Activated CD8-positive, alpha-beta T cell treated with anti-CD3 and anti-CD28 coated beads, Interleukin-2, amount 10 ng/mL, durations not matched to agents 7 days and 5 days (primary cell): ENCODE measurements at places on chromosomes 12 and 14.

DNA sequence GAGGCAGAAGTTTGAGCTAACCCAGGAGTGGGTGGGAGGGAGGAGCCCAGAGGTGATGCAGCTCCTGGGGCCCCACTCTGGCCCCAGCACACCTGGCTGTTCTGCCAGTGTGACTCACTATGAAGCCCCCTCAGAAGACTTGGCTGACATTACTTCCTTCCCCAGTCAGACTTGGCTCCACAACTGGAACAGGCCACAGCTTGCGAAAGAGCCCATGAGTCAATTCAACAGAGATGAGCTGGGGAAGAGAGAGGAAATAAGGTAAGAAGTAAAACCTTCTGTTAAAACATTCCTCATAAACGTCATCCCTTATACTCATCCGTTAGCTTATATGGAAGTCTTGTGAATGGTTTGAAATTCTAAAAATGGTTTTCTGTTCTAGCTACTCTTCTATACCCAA lies 245.9 kb downstream of the ADAMTS20 start:
- DNase-seq: no peak

DNA sequence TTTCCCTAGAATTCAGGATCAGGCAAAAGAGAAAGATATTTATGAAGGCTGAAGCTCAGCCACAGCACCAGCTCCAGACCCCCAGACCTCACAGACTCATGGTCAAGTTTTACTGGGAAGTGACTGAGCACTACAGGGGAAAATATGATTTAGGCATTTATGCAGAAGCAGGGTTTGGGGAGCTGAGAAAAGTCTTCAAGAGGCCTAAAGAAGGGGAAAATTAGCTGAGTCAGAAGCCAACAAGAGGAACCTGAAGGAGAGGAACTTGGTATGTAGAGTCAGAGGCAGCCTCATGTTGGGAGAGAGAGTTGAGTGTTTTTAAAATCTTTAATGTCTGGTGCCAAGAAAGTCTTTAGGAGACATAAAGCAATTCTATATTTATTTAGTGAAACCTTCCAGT lies 63.0 kb downstream of the FOS start:
- DNase-seq: no peak

DNA sequence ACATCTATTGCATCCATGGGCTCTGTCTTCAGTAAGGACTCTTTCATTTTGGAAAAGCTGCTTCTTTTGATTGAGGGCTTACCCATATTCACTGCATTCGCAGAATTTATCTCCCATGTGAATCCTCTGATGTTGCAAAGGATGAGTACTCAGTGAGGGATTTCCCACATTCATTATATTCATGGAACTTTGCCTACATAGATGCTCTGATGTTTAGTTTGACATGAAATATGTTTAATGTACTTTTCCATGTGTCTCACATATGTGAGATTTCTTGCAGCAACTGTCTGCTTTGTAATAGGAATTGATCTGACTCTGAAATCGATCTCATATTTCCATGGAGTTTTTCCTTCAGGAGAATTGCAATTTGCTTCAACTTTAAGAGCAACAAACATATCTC lies 1699.6 kb upstream of the FLRT2 start:
- no peak for DNase-seq

- DNase-seq: no peak
Observed at GRCh38 chr12:47557386-47557785, 148.4 kb downstream of the RPAP3 start.

- no peak for DNase-seq
Observed at GRCh38 chr14:28758253-28758884, 8.2 kb upstream of the FOXG1 start.

GRCh38 chr14:89219051-89219450 lies 198.0 kb downstream of the FOXN3 start:
- DNase-seq: no peak

DNA sequence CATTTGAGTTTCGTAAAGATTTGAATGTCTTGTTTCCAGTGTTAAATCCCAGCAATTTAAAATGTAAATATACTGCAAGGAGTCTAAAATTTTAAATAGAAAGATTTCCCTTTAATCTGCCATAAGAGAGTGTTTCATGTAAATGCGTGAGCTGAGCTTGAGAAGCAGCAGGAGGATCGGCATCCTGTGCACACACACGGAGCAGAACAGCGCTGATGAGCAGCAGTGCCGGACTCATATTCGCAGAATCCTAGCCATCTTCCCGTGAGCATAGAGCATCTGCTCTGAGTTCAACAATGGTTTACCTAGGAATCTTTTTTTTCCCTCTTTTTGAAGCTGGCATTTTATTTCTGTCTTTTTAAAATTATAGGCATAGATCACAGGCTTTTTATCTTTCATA lies 29.8 kb upstream of the AMN start:
- no peak for DNase-seq

DNA sequence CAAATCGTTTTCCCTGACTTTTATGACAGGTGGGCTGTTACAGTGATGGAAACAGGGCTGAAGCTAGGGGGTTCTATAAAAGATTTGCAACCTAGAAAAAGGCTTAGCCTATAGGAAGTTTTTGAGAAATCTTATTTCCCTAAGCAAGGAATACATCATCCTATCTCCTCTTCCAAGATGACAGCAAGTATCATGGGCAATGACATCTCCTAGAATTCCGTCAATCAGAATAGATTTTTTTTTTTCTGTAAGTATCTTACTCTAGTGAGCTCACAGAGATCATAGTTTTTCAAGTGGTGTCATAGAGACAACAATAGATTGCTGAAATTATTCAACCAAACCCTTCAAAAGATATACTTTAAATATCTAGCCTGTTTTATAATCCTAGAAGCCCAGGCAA lies 108.8 kb downstream of the MYF5 start:
- no peak for DNase-seq

- no peak for DNase-seq
Observed at GRCh38 chr14:89493877-89494634, 77.0 kb upstream of the FOXN3 start.
